Choroid plexus epithelial cell (primary cell): ENCODE measurements at places on chromosomes 12 and 14.
A peak's percentile ranks its signal among the peaks of the same experiment; 100 is the strongest.

- DNase-seq: no peak
These were observed 192.1 kb upstream of the AMIGO2 start for GRCh38 chr12:47271800-47272239.

DNA sequence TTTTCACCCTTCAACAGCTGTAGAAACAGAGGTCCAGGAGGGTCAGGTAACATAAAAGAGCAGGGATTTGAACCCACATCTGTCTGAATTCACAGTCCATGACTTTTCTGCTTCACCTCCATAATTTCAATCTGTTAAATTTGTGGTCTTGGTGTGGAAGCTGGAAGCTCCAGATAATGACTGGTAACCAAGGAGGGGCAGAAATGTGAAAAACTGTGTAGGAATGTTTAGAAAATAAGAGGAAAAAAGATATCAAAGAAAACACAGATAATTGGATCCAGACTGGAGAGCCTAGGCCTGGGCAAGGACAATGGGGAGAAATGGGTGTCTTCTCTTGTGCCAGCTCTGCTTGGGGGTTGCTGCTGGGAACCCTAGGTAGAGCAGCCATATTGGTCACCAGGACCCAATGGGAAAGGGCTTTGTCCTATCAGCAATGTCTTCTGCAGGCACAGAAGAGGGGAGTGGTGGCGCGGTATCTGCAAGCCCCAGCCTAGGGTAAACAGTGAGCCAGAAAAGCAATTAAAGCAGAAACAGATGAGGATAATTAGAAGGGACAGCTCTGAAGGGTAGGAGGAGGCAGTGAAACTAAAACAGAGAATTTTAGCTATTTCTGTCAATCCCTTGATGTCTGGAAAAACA lies 54.3 kb upstream of the CCDC91 start:
- DNase-seq: no peak

DNA sequence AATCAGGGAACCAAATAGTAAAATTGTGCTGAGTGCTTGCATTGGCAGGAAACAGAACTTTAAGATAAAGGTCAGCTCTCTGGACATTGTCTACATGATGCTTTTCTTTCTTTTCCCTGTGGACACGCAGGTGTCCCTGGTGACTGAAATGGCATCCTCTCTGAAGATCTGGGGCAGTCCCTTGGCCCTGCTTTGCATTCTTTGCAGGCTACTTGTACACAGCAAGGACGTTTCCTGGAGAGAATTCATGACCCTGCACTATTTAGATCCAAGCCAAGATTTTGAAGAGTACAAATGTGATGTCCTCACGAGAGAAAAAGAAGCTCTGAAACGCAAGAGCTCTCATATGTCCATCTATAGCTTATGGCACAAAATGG lies 11.3 kb upstream of the EDDM3A start:
- DNase-seq: no peak

- no peak for DNase-seq
These were observed 39.0 kb upstream of the HDAC7 start for GRCh38 chr12:47858511-47859266.

DNA sequence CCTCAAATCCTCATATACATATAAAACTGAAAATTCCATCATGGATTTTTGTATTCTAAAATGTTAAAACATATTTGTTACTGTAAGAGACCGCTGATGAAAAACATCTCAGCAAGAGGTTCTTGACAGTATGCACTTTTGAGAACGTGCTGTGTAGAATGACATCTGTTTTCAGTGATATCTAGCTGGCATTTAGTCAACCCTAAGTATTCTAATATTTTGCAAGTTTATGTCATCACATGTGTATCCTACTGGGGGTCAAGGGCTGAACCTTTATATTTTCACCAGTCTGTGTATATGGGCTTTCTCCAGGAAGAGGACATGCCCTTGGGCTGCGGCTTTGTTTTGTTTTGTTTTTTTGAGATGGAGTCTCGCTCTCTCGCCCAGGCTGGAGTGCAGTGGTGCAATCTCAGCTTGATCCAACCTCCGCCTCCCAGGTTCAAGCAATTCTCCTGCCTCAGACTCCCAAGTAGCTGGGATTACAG lies 22.0 kb upstream of the YARS2 start:
- DNase-seq: peak; percentile 82

DNA sequence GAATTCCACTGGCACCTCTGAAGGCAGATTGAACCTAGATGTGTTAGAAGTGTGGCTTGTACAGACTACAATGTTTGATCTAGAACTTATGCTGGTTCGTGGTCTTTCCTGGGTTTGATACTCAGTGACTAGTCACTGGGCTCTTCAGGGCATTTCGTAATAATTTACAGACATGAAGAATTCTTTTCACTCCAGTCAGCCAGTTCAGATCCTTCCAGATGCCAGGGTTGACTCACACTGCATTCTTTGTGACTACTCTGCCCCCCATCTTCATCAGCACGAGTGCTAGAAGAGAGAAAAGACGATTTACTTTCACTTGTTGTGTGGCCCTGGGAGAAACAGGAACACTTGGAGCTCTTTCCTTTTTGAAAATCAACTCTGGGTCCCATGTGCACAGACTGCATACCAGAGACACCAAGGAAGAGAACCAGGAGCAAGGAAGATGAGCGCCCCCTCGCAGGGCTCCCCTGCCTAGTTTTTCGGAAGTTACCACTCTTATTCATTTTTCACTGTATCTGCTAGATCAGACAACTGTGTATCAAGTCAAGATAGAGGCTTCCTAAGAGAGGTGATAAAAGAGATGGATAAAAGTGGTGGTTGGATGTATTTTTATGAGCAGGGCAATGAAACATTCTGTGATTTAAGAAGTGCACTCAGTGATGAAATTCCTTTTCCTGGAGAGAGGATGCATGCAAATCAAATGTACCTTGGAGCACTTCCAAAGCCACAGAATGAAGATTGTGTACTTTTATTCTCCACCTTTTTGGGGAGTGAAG lies 33.5 kb upstream of the EVL start:
- DNase-seq: peak; percentile 99
